NCI-H446 treated with DMSO at 0.1 percent for 48 hours (cell line): ENCODE measurements at places on chromosomes 5 and 9.

GRCh38 chr5:67259548-67260215 lies 63.1 kb upstream of the CD180 start:
- no peak for DNase-seq

DNA sequence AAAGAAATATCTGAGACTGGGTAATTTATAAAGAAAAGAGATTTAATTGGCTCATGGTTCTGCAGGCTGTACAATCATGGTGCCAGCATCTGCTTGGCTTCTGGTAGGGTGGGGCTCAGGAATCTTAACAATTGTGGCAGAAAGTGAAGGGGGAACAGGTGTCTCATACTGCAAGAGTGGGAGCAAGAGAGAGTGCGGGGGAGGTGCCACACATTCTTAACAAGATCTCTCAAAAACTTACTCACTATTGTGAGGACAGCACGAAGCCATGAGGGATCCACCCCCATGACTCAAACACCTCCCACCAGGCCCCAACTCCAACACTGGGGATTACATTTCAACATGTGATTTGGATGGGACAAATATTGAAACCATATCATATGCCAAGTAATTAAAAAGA lies 70.1 kb upstream of the PANK3 start:
- DNase-seq: no peak

- DNase-seq: no peak
Observed at GRCh38 chr9:131216806-131217205, 59.5 kb downstream of the FAM78A start.

DNA sequence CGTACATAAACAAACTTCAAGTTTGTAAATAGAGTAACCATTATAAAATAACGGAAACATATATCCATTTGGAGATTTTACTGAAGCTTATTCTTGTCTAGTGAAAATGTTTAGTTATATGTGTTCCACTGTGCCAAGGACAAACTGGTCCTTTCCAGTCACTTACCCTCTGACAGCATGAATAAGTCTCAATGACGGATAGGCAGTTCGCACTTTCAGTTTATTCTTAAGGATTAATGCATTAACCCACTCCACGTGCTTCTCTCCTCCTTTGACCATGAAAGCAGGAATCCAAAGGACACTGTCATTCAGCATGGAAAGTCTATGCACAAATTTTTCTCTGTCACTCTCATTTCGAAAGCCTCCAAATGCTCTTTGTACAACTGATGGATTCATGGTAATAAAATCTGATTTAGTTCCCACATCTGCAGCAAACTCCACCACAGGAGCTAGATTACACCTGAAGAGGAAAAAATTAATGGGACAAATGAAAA lies 47.1 kb downstream of the ST8SIA4 start:
- no peak for DNase-seq

- DNase-seq: no peak
Observed at GRCh38 chr5:82808960-82809359, 268.2 kb downstream of the TMEM167A start.

GRCh38 chr9:127232833-127233549 lies 31.6 kb upstream of the GARNL3 start:
- DNase-seq: no peak

GRCh38 chr5:33166522-33166921 lies 274.2 kb upstream of the TARS1 start:
- no peak for DNase-seq

DNA sequence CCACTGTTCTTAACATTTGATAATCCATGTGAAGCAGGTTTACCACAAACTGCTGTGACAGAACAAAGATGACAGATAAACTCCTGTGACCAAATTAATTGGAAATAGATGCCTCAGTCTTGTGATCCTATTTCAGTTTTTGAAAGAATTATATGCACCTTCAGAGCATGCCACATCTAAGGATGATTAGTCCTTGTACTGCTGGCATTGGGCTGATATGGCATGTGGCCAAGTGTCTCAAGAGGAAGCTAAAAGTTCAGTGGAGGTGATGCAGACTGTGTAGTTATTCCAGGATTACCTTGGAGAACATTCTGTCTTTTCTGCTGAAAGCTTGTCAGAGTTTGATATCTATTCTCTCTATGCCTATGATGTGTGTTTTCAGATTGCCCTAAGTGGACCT lies 314.4 kb upstream of the EFNA5 start:
- DNase-seq: no peak

- DNase-seq: no peak
Observed at GRCh38 chr9:87556039-87556438, 58.4 kb downstream of the DAPK1 start.
